ENCODE measurements at places on chromosomes 2 and 18.
A peak's percentile ranks its signal among the peaks of the same experiment; 100 is the strongest.

- no peak for DNase-seq
These were observed 11.1 kb upstream of the ACTR3 start for GRCh38 chr2:113878743-113879142.

GRCh38 chr18:51021226-51021965 lies 8.6 kb upstream of the SMAD4 start:
- DNase-seq = no peak

- DNase-seq = no peak
These were observed 71.6 kb upstream of the L3MBTL4 start for GRCh38 chr18:6486313-6486712.

GRCh38 chr2:234931371-234931770 lies 20.4 kb upstream of the SH3BP4 start:
- DNase-seq = no peak

GRCh38 chr18:7950380-7951136 lies 383.4 kb downstream of the PTPRM start:
- DNase-seq = peak; percentile 76

GRCh38 chr18:67417864-67418523 lies 98.5 kb downstream of the DSEL start:
- DNase-seq = peak; percentile 18

DNA sequence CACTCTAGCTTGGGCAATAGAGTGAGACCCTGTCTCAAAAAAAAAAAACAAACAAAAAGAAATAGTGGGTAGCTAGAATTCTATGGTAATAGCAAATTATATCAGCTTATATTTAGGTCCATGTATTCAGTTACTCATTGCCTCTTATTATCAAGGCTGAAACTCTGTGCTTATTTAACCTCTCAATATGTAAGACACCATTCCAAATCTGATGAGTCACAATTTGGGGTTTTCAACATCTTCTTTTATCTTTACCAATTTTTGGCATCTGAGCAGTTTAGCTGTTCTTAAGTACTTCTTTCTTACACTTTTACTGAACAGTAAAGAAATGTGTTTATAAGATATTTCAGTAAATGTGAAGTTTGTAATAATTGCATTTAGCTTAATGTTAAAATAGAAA lies 69.3 kb downstream of the TTC27 start:
- DNase-seq = peak; percentile 83

GRCh38 chr18:41940506-41941215 lies 14.4 kb upstream of the PIK3C3 start:
- DNase-seq = peak; percentile 96

DNA sequence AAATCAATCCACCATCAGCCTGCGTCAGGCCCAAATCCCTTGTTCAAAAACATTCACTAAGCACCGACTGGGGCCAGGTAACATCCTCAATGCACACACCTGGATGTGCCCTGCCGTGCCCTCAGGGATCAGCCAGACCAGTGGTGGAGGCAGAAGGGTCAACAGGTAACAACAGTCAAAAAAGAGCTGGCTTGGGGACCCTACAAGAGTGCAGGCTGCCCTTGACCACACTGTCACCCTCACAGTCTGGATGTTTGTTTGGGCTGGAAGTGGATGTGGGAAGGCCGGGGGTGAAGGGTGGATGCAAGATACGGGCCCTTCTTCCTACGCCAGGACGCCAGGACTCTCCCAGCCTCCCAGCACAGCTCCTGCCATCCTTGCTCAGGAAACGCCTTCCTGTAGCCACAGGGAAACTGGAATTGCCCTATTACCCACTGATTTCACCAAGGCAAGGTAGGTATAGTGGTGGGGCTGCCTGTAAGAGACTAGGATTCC lies 2.7 kb downstream of the BIN1 start:
- no peak for DNase-seq

GRCh38 chr2:178324077-178324476 lies 126.9 kb downstream of the PRKRA start:
- DNase-seq = no peak

DNA sequence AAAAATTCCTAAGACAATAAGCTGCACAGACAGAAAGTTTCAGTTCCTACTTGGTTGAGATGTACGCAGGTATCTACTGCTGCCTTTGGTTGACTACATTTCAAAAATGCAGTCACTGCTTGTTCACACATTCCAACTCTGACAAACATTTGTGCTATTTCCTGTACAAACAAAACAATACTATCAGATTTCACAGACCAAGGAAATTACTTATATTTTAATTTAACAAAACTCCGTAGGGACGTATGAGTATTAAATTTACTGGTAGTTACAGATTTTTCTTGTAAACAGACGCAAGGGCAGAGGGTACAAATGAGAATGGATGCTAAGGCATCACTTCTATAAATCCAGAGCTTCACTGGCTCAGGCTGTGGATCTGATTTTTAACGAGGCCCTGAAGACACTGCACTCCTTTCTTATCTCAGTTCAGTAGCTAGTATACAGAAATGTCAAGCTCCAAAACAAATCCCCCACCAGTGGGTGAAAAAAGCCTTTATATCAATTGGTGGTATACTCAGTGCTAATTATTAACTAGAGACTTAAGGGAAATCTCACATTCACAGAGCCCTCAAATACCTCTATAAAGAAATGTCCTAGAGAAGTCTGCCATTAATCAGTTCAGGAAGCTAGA lies 31.7 kb upstream of the TTC32 start:
- peak; percentile 76 for DNase-seq

GRCh38 chr2:65027616-65028244 lies 28.5 kb upstream of the CEP68 start:
- peak; percentile 43 for DNase-seq

DNA sequence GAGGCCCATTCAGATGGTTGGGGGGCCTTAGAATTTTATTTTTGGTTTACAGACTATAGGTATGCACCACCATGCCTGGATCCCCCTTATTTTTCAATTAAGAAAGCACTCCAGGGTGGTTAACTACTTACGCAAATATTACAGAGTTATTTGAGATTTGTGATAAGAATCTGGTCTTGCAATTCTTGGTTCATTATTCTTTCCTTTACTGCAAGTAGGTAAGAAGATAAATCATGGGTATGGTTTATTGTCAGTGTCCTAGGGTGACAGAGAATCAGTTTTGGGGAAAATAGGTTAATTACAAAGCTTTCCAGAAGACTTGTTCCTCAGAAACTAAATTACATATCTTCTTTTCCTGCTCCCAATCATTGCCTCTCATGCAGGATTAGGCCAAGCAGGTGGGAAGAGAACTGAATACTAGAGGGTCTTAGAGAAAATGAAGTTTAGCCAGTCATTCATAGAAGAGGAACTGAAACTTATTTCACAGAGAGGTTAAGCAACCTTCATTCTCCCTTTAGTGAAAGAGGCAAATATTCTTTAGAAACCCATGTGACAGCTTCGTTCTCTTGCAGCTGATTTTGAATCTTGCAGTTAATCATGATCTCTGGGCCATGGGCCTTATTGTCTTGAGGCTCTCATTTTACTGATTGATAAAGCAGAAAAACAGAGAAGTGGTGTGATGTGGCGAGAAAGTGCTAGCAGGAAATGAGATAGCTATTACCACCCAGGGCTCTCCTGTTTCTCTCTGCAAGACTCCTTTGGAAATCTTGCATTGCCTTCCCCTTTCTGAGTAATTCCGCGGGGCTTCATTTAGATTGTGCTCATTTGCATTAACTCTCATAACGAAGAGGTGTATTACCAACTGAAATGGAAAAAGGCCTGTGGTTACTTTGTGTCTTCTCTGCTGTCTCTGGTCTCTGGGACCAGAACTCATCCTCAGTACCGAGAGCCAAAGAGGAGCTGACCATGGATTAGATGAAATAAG lies 44.8 kb upstream of the ARHGAP25 start:
- DNase-seq = no peak

DNA sequence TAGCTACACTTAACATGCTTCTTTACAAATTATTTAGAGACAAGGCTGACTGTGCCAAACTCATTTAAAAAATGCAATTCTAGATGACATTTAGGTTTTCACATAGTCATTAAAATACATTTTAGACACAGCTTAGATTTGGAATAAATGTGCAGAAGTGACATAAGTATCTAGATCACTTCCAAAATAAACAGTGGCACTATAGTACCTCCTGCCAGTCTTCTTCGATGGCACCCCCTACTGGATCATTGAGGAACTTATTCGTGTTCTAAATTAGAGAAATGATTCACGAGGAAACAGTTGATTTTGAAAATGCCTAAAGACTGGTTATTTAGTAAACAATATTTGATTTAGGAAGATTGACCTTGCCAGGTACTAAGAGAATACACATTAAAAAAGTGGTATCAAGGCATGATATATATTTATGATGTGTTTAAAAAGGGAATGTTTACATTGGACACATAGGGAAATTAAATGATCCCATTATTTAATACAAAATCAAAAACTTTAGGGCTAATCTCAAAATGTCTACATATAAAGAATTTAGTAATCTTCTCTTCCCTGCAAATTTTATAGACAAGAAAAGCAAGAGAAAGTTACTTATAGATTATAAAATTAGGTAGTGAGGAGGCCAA lies 323.9 kb downstream of the XIRP2 start:
- DNase-seq = peak; percentile 38

GRCh38 chr18:24632158-24632988 lies 171.9 kb downstream of the HRH4 start:
- DNase-seq = no peak

Data from fibroblast of skin of right biceps (primary cell).